ENCODE measurements at places on chromosomes 7 and 10.

GRCh38 chr10:6592080-6592479, 12.0 kb upstream of the PRKCQ start:
- DNase-seq = no peak

- no peak for DNase-seq
Observed at GRCh38 chr7:98911916-98912315, 33.6 kb downstream of the TRRAP start.

- no peak for DNase-seq
Observed at GRCh38 chr10:20811131-20811530, 86.0 kb downstream of the NEBL start.

- DNase-seq = no peak
Observed at GRCh38 chr7:134995239-134996096, 9.2 kb downstream of the AGBL3 start.

DNA sequence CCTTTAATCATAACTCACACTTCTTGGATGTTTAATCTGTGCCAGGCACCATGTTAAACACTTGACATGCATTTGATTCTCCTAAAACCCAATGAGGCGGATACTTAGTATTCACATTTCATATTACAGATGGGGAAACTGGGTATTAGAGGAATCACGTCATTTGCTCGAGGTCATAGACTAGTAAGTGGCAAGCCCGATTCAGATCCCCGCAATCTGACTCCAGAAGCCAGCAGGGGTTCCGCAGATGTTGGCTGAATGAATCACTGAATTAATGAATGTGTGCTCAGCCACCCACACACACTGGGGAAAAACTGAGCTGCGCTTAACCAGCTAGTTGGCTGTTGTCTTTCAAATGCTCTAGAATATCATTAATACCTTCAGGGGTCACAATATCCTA, 22.5 kb upstream of the ENO4 start:
- DNase-seq = peak; percentile 53

- DNase-seq = no peak
Observed at GRCh38 chr7:128017862-128018845, 13.1 kb downstream of the LRRC4 start.

DNA sequence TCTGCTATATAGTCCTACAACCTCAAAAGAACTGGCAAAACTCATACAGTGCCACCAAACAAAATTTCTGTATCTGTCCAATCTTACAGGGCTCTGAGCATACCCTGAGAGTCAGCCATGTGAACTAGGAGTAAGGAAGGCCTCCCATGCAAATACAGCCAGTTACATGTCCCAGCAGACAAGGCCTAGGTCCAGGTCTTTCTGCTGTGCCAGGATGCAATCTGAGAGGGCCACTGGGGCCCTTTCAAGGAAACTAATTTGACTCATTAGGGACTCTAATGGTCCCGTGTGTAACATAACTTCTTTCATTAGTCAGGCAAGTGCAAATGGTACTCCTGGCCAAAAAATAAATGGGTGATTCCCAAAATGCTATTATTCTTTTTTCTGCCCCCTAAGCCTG, 17.9 kb upstream of the HIBADH start:
- no peak for DNase-seq

GRCh38 chr7:137471128-137471527, 127.6 kb upstream of the PTN start:
- no peak for DNase-seq

GRCh38 chr10:119896937-119897770, 4.6 kb downstream of the SEC23IP start:
- DNase-seq = peak; percentile 51

GRCh38 chr10:5611899-5612680, 54.3 kb downstream of the ASB13 start:
- no peak for DNase-seq

GRCh38 chr10:113473851-113474250, 79.0 kb upstream of the HABP2 start:
- peak; percentile 86 for DNase-seq

DNA sequence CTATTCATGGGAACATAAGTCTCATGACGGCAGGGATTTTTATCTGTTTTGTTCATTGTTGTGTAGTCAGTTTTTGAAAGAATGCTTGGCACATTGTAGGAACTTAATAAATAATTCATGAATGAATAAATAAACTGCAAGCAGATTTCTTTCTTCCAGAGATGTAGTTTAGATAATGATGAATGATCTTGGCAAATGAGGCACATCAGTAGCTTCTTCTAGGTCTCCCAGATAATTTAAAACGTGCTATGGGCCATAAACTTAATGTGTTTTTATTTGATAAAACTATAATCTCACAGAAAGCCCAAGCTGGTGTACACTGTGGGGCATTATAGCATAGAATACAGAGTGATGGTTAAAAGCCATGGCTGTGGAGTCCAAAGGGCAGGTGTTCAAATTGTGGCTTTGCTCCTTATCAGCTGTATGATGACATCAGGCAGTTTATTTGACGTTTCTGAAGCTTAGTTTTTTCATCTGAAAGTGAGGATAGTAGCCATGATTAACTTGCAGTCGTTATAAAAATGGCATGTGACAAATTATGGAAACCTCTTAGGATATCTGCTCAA, 3.5 kb downstream of the MGAM start:
- DNase-seq = no peak

DNA sequence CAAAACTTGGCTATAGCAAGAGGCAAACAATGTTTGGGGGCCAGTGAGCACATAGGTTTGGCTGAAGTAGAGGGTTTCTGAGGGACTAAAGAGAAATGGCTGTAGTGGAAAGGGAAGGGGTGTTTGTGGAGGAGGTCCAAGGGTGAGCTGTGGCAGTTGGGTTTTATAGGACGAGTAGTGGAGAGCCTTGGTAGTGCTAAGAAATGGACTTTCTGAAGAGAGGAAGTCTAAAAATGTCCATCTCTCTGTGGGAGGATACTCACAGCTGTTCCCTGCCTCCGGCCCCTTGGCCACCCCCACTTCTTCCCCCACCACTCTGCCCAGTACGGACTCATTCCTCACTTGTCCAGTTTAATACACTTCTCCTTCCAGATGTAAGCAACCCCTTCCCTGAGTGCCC, 64.3 kb downstream of the ZNF22 start:
- DNase-seq = no peak

DNA sequence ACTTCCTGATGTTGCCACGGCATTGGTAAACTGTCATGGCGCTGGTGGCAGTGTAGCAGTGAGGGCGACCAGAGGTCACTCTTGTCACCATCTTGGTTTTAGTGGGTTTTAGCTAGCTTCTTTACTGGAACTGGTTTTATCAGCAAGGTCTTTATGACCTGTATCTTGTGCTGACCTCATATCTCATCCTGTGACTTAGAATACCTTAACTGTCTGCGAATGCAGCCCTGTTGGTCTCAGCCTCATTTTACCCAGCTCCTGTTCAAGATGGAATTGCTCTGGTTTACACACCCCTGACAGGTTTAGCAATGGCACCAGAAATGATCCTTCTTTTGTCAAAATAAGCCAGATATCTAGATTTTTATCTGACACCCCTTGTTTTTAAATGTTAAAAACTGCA, 85.3 kb downstream of the ARL4A start:
- no peak for DNase-seq

- DNase-seq = peak; percentile 94
Observed at GRCh38 chr7:105224884-105225651, 163.7 kb downstream of the SRPK2 start.

- no peak for DNase-seq
Observed at GRCh38 chr7:135509589-135509838, 388 bp downstream of the CNOT4 start.

GRCh38 chr7:157575777-157576176, 239.0 kb downstream of the DNAJB6 start:
- no peak for DNase-seq

DNA sequence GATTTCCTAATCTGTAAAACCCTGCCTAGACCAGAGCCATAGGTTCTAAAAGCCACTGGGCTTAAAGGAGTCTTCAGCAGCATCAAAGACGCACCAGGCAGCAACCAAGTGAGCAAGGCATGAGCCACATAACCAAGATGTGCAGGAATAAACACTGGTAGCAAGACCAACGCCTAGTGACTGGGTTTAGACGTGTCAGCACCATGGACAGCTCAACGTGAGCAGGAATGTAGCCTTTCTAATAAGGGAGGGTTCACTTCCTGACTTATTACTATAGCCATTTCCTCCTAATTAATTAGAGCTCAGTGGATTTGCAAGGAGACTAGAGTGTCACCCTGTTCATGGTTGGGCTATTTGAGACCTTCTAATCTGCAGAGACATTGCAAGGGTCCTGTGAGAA, 223.7 kb downstream of the LHFPL3 start:
- peak; percentile 36 for DNase-seq

- peak; percentile 91 for DNase-seq
Observed at GRCh38 chr10:78972160-78972946, 96.4 kb upstream of the ZMIZ1 start.

DNA sequence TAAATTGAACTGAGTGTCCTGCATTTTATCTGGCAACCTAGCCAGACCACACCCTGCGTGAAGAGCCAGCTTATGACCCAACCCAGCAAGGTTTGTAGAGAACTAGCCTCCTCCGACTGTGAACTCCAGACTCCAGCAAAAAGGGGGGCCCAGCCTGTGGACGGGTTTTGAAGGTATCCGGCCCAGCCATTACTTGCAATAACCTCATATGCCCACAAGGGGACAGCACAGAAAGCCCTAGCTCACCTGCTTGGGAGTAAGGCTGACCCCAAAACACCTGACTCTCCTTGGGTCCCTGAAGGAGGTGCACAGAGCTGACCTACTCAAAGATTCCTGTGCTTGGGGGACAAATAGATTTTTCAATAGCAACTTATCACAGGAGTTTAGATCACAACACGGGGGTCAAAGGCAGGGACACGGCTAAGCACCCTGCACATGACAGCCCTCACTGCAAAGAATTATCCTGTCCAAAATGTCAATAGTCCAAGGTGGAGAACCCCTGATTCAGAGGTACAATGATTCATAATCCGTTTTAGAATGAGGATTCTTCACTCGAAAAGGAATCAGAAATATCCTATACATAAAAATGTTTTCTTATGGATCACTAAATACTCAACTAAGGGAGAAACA, 4.6 kb downstream of the TRPV6 start:
- peak; percentile 32 for DNase-seq

DNA sequence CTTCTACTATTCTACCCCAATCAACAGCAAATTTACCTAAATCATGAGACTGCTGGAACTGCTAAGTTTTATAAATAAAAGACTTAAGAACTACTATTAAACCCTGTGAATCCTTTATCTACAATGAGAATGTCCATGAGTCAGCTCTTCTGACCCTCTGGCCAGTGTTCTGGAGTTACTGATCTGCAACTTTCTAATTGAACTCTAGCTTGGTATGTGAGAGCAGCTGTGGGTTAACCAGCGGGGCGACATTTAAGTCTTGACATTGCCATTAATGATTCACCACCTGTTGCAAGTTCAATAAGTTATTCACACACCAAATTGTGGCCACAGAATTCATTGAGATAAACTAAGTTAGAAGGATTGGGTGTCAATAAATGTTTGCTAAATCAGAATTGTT, 359.8 kb downstream of the PCDH15 start:
- no peak for DNase-seq

DNA sequence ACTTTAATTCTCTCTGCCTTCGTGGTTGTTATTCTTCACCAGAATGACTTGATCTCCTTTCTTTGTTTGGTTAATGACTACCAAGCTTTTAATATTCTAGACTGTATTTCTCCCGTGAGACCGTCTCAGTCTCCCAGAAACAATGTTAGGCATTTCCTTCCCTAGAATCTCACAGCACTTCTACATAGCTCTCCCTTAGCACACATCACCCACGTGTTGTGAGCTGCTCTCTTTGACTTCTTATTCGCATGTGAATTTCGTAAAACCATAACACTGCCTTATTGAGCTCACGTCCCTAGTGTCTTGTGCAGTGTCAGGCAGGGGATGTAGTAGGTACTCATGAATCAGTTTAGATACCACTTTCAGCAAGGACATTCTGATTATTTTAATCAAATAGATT, 57.5 kb upstream of the MGAM2 start:
- no peak for DNase-seq

- DNase-seq = no peak
Observed at GRCh38 chr10:21536874-21537273, 2.8 kb downstream of the MLLT10 start.

- no peak for DNase-seq
Observed at GRCh38 chr10:130820880-130821482, 490.5 kb downstream of the TCERG1L start.
